Right atrium auricular region (tissue), 2 donors: ENCODE measurements at places on chromosomes 11 and 22. TPM values are rescaled to one million over a fixed set of nuclear protein-coding genes. Genes with fewer than 3 reads are reported as not detected.

DNA sequence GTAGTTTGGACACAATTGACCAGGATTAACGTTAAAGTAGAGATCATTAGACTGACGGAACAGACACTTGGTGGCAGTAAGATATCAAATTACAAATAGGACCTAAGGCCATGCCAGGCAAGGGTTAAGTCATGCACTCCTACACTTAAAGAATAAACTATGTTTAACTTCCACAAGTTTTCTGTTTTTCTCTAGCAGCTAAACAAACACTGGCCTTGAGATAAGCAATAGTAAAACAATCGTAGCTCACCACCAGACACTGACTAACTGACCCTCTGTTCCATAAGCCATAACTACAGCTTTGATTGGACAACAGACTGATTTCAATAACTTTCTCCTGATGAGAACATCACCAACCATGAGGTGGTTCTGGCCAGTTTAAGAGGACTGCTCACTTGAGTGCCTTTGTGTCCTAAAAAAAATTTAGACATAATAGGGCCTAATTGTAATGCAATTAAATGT lies 2.0 kb upstream of the CEP126 start:
- no peak for DNase-seq

- no peak for DNase-seq
Observed at GRCh38 chr22:30866811-30867271, 101.7 kb downstream of the MORC2 start.

- no peak for DNase-seq
Observed at GRCh38 chr11:20163783-20164481, 3.7 kb upstream of the DBX1 start.

- no peak for DNase-seq
Observed at GRCh38 chr11:114173843-114174242, 114.3 kb downstream of the ZBTB16 start.

SLC5A4 gene
- not detected for total RNA-seq
